ENCODE measurements at places on chromosomes 16 and 17.

- DNase-seq = no peak
Measured at GRCh38 chr17:62902531-62903220, 63.4 kb upstream of the TANC2 start.

GRCh38 chr16:48112600-48112999 lies 43.2 kb downstream of the ABCC12 start:
- no peak for DNase-seq

GRCh38 chr17:17792551-17793377 lies 44.0 kb downstream of the SREBF1 start:
- peak; percentile 93 for DNase-seq

DNA sequence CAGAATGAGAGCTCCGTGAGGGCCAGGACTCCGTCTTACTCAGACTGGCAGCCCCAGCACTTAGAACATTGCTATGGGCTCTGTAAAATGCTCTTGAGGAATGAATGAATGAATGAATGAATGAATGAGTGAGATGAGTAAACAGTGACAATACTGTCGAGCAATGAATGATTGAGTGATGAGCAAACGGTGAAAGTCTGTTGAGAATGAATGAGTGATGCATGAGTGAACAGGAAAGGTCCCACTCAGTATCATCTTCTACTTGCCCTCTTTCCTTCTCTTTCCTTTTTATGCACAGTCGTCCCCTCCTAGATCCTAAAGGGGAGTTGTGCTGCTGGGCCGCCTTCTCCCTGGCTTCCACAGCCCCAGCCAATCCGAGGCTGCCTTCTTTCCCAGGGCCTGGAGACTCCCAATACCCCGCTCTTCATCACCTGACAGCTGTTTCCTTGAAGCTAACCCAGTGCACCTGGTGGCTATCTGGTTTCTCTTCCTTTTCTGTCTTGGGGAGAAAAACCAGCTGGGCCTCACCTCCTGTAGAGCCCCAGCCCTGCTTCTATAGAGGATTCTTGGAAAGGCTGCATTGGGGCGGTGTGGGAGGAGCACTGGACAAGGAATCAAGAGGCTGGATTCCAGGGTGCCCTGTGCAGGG lies 32.7 kb upstream of the CACNG1 start:
- DNase-seq = no peak

- no peak for DNase-seq
Measured at GRCh38 chr17:28482551-28483199, 9.2 kb downstream of the SLC13A2 start.

GRCh38 chr17:36697903-36698530 lies 96.6 kb downstream of the MRM1 start:
- no peak for DNase-seq

DNA sequence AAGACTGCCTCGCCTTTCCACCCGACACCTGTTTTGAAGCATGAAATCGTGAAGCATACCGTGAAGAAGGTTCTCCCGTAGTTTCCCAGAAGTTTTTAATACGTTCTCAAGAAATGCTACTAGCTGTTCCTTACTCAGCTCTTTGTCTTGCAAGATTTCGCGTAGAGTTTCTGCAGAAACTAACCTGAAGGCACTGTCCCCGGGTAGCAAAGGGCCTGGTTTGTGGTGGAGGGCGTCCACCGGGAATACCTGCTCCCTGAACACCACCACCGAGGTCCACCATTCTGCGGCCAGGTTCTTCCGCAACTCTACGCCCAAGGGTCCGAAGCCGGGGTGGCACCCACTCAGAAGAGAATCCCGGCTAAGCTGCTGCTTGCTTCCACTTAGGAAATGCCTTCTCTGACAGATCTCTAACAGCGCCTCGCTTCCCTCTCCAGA lies 487 bp downstream of the POLG2 start:
- DNase-seq = peak; percentile 65

- no peak for DNase-seq
Measured at GRCh38 chr16:31201582-31202413, 762 bp downstream of the PYCARD start.

DNA sequence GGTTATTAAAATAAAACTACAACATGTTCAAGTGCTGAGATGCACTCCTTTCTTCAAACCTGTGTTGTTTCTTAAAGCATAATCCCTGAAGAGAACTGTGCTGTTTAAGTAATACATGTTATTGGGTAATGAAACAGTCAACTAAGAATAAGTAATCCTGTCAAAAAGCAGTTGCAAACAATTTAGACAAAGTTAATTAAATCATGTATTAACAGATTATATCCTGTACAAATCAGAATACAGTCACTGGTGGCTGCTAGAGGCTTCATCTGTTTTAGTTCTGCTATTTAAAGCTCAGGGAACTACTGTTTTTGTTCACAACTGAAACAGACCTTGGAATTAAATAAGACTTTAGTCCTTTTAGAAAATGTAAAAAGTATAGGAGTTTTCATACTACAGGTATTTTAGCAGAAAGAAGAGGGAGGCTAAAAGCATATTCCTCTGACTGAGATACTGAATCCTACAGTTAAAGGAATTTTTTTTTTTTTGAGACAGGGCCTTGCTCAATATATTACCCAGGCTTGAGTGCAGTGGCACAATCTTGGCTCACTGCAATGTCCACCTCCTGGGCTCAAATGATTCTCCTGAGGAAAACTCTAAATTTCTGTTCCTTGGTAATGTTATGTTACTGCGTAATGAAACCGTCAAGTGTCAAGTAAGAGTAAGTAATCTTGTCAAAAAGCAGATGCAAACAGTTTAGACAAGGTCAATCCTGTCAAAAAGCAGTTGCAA lies 27.3 kb upstream of the ITGA2B start:
- DNase-seq = no peak

DNA sequence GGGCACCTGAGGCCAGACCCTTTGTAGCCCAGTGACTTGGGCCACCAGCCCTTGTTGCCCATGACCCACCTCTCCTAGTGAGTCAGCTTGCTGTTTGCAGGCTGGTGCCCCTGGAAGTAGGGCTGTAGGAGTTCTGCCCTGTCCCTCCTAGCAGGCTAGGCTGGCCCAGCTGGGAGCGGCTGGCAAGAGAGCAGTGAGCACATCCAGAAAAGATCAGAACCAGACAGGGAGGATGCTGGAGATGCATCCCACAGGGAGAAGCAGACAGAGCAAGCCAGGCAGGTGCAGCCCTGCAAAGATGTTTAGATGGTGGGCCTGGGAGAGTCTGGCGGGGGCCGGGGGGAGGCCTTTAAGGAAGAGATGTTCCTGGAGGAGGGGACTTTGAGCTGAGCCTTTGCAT lies 2.4 kb downstream of the SLC5A10 start:
- DNase-seq = no peak

DNA sequence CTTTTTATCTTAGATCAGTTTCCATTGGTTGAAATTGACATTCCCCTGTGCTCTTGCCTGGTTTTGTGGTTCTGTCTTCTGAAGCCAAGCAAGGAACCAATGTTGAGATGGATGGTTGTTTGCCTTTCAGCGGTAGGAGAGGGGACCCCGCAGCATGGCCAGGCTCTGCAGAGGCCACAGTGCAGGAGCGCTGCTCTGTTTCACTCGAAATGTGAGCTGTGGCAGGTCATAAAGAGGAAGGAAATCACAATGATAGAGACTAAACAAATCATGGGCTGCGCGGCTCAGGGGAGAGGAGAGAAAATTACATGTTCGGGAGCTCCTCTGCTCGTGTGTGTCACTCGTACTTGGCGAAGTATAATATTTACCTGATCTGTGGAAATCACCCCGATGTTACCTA lies 148.2 kb downstream of the SNX29 start:
- DNase-seq = no peak

- DNase-seq = no peak
Measured at GRCh38 chr16:34758835-34759234, 1299.4 kb downstream of the TP53TG3F start.

- DNase-seq = no peak
Measured at GRCh38 chr17:1206026-1206777, 26.4 kb upstream of the ABR start.

- no peak for DNase-seq
Measured at GRCh38 chr16:83269048-83269447, 538.7 kb upstream of the HSBP1 start.

DNA sequence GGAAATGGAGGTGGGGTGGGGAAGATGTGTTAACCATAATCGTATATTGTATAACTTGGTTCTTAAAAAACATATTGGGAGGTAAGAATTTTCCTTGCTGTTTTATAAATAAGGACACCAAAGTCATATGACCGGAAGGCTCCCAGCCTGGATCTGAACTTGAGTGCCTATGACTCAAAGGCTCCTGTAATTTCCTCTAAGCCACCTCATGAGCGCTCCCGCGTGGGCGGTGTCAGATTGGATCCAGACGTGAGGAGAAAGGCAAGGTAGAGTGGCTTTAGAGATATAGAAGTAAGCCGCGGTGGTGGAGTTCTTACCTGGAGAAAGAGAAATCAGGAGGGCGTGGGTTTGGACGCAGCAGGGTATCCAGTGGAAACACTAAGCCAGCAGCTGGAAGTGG lies 196.2 kb upstream of the NLRP1 start:
- DNase-seq = no peak

DNA sequence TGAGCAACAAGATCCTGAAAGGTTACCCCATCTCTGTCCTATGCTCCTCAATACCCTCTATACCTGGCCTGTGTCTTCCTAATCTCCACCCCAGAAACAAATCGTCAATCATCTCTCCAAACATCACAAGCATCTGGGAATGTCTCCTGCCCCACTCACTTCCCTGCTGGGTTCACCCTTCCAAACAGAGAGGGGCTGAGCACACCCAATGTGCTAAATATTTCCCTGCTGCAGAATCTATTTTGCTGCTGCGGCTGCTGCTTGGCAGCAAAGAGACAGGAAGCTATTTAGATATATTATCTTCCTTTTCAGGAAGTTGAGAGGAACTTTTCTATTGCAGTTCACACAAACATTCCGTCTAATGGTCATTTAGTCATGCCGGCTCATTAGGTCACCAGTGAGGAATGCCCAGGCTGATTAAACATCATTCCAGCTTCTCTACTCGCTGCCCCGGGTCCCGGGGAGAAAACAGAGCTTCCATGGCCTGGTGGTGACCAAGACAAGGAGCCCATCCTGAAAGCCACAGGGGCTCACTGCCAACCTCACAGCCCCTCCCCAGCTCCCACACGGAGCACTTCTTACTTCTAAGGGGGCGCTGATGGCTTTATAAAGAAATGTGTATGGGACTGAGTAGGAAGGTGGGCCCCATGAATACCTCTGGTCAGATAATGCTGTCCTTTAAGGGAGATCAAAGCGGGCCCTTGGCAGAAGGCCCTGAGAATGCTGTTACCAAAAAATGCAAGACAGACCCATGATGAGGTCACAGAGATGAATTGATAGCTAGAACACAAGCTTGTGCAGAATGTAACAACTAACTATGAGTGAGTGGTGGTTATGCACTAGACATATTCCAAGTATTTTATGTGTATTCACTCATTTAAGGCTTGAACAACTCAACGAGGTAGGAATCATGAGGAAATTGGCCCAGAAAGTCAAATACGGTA lies 218.3 kb downstream of the SOX9 start:
- DNase-seq = no peak

GRCh38 chr16:26005336-26005735 lies 313.6 kb downstream of the HS3ST4 start:
- no peak for DNase-seq

DNA sequence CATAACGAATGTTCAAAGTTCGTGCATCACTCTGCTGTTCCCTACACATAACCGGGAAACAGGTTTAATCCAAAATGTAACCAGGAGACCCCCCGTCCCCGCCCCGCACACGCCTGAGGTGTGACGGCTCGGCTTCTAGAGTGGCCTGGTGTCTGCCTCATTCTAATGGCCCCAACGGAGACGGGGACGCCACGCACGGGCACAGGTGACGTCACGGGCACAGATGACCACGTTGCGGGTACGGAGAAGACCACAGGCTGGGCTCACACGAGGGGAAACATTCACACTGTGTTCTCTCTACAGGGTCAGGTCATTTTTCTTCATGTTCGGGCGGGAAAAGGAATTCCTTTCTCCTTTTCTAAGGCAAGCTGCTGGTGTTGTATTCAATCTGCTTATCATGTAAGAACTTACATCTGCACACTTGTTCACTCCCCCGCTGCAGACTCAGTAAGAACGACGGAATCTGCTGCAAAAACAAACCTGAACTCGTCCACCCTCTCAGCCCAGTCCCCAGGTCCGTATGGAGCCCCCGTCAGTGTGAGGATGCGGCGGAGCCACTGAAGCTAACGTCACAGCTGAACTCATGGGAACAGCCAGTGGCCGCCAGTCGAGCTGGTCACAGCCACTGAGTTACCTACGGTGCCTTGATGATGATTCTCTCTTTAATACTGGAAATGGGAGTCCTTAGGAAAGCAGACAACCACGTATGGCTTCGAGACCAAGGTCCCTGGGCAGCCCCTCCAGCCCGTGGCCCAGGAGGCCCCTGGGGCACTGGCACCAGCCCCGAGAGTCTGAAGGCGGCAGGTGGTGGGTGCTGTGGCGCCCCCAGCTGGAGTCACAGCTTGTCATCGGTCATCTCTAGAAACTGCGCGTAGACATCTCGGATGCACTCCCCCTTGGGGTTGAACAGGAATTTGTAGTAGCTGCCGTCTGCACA lies 32.9 kb downstream of the WDR45B start:
- no peak for DNase-seq

- DNase-seq = no peak
Measured at GRCh38 chr16:3645504-3646347, 8.8 kb upstream of the DNASE1 start.

- peak; percentile 63 for DNase-seq
Measured at GRCh38 chr17:81002409-81003361, 11.0 kb downstream of the CHMP6 start.

DNA sequence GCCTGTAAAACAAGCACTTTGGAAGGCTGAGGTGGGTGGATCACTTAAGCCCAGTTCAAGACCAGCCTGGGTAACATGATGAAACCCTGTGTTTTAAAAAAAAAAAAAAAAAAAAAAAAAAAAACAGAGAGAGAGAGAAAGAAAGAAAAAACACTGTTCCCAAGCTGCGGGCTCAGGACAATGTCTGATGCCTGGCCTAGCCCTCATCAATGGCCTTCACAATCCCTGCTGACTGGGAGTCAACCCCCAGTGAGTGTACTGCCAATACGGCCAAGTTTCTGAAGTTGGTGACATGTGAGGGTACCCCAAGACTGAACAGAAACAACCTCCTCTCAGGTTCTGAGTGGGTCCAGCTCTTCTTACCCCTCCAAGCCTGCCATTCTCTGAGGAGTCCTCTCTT lies 116.5 kb downstream of the ZNF778 start:
- no peak for DNase-seq

DNA sequence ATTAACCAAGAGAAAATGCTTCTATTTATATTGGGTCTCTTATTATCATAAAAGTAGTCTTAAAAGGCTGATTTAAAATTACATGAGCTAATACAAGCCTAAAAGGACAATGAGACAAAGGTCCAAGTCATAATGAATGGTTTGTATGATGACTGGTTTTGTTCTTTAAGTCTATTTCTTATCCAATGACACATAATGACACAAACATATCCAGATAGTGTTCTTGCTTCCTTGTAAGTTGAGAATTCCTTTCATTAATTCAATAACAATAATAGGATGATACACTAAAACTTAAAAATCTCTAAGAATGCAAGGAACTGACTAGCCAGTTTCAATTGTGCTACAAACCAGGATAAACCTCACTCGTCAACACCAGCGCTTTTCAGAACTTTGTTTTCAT lies 244.1 kb downstream of the CEP112 start:
- DNase-seq = no peak

Data from NCI-H524 (cell line).